ENCODE measurements at places on chromosomes 11 and 22. TPM values are rescaled to one million over a fixed set of nuclear protein-coding genes. Genes with fewer than 3 reads are reported as not detected.

NXPE4 gene
- total RNA-seq, result not detected

GCAT gene
- total RNA-seq, result 12.6 TPM

TIGD3 gene
- 0.32 TPM for total RNA-seq

KRTAP5-8 gene
- total RNA-seq, result not detected

PIWIL4 gene
- total RNA-seq, result 1.3 TPM

PHOX2A gene
- total RNA-seq, result not detected

LINC01488 gene
- not detected for total RNA-seq

F2 gene
- not detected for total RNA-seq

OR52L1 gene
- not detected for total RNA-seq

SMIM38 gene
- 0.24 TPM for total RNA-seq

FTH1 gene
- 5,494 TPM for total RNA-seq

SOX10 gene
- total RNA-seq, result not detected

KIRREL3 gene
- total RNA-seq, result not detected

OMP gene
- not detected for total RNA-seq

SLC35C1 gene
- total RNA-seq, result 25.5 TPM

SRSF8 gene
- total RNA-seq, result 27.5 TPM

KDM4E gene
- not detected for total RNA-seq

OR8D4 gene
- total RNA-seq, result not detected

TRPM5 gene
- total RNA-seq, result not detected

SCGB2A2 gene
- not detected for total RNA-seq

TEAD1 gene
- 87.3 TPM for total RNA-seq

C22orf23 gene
- total RNA-seq, result 0.26 TPM

CCDC89 gene
- total RNA-seq, result 2.5 TPM

TYMP gene
- 130 TPM for total RNA-seq

WNT7B gene
- total RNA-seq, result 7.2 TPM

OR6A2 gene
- 0.18 TPM for total RNA-seq

TTC28 gene
- total RNA-seq, result 41.6 TPM

KCNJ11 gene
- total RNA-seq, result 7.2 TPM

RIBC2 gene
- 4.3 TPM for total RNA-seq

C1QTNF5 gene
- 20.0 TPM for total RNA-seq

TEX54 gene
- not detected for total RNA-seq

MAPK8IP2 gene
- total RNA-seq, result 1.4 TPM

SCGB1D2 gene
- total RNA-seq, result not detected

PKNOX2 gene
- 6.7 TPM for total RNA-seq

Data from left lung (tissue), 14 donors.